ENCODE measurements at places on chromosomes 4 and X. TPM values are rescaled to one million over a fixed set of nuclear protein-coding genes. Genes with fewer than 3 reads are reported as not detected.

DNA sequence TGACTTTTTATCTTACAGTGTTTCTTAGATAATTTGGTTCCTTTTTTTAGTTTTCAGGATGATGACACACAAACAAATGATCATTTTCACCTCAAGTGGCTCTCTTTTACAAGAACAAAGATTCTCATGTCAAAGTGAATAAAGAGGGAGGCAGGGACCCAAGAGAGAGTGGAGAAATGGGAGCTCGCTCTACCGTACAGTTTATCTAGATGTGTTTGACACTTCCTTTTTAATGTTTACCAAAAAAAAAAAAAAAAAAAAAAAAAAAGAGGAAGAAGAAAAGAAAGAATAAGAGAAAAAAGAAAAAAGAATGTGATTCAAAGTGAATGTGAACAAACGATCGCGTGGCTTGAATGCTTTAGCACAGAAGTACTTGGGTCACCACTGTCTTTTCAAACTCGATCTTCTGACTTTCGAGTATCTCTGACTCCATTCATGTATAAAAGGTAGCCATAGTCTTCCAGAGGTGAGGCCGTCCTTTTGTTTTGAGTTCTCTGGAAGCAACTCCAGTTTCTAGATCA, 75.6 kb upstream of the GRXCR1 start:
- DNase-seq, result no peak

- DNase-seq, result no peak
Observed at GRCh38 chr4:57043347-57044251, 64.9 kb downstream of the POLR2B start.

- no peak for DNase-seq
Observed at GRCh38 chrX:31027351-31027750, 44.5 kb downstream of the FTHL17 start.

DNA sequence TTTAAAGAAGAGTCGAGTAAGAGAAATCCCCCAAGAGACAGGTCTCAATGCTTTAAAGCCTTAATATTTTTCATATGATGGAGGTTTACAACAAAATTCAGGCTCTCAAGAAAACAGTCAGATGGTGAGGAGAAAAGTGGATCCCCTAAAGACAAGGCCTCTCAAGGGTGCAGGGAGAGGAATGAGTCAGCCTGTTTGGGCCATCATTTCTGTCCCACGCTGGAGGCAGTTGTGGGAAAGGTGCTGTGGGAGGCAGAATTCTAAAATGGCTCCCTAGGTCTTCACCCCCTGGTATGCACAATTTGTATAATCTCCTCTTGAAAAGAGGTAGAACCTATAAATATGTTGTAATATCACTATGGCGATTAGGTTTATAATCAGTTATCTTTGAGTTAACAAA, 4.6 kb upstream of the TIFA start:
- DNase-seq, result no peak

- DNase-seq, result no peak
Observed at GRCh38 chr4:165992283-165992682, 119.2 kb downstream of the TLL1 start.

- no peak for DNase-seq
Observed at GRCh38 chr4:142419712-142420111, 426.4 kb downstream of the INPP4B start.

The USP26 gene
- not detected for total RNA-seq

The RADX gene
- total RNA-seq, result 0.42 TPM

The MAGEA2 gene
- not detected for total RNA-seq

All from mesenteric fat pad (tissue), 1 donor.